GM12878 (cell line): ENCODE measurements at places on chromosomes 12 and 14.

- no peak for DNase-seq
Observed at GRCh38 chr12:26124446-26125399, at the start of gene BHLHE41. BHLHE41 (minus strand) TSS chr12:26125037; CDS start chr12:26124779, 258 bp downstream.

DNA sequence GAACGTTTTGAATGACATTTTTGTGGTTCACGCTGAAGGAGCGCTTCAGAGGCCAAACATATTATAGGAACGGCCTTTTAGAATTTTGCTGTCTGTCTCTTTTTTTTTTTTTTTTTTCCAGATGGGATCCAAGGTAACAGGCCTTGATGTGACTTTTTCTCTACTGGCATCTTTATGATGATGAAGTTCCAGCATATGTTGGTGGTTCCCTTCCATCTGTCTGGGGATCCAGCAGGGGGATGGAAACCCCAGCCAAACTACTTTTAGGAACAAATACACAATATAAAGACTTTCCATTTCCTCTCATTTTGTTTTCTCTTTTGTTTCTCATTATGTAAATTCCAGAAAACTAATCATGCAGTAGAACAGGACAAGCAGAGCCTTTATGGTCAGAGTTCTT is 239.3 kb upstream of the PRICKLE1 start:
- no peak for DNase-seq

DNA sequence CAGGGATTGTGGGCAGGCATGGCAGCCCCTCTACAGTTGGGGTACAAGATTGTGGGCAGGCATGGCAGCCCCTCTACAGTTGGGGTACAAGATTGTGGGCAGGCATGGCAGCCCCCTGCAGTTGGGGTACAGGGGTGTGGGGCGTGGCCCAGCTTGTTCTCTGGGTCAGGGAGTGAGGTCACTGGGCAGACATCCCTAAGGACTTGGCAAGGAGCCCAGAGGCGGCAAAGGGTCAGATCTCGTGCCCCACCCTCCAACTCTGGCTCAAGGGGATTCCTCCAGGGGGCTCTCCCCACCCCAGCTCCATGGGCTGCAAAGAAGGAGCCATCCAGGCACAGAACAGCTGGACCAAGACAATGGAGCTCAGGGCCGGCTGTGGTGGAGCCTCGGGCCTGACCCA is 25.8 kb upstream of the NUDT14 start:
- DNase-seq: no peak

- no peak for DNase-seq
Observed at GRCh38 chr14:77217551-77217950, 36.0 kb downstream of the TMEM63C start.

GRCh38 chr14:20614038-20614840 is 23.1 kb upstream of the RNASE12 start:
- DNase-seq: no peak

GRCh38 chr12:90268574-90268973 is 559.9 kb upstream of the ATP2B1 start:
- DNase-seq: no peak

DNA sequence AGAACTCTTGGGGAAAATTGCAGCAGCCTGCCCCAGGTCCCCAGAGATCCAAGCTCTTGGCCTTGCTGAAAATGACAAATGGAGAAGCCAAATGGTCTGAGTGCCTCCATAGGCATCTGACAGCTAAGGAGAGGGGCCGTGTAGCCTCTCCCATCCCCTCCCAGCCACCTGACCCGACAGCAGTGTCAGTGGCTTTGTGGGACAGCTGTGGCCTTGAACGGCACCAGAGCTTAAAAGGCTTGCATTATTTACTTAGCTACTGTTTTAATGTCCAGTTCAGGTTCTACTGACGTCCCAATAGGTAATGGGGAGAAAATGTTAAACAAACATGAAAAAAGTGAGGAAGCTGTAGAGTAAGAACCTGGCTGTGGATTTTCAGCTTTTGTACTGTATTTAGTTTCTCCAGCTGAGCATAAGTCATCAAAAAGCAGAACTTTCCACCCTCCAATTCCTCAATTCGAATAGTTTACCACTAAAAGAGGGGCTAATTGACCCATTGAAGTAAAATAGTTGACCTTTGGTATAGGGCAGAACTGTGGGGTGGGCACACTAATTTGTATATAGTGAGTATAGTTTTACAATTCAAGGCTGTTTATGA is 50.0 kb downstream of the FOS start:
- DNase-seq: no peak

GRCh38 chr14:24436355-24437019 is 6.1 kb downstream of the SDR39U1 start:
- no peak for DNase-seq

- DNase-seq: no peak
Observed at GRCh38 chr12:115423546-115423987, 739.6 kb upstream of the TBX3 start.

- DNase-seq: no peak
Observed at GRCh38 chr14:101065696-101066694, 162.5 kb upstream of the RTL1 start.

GRCh38 chr14:23517650-23518326 is 33.8 kb downstream of the ZFHX2 start:
- no peak for DNase-seq

- no peak for DNase-seq
Observed at GRCh38 chr12:62762645-62763044, 172.3 kb downstream of the PPM1H start.

DNA sequence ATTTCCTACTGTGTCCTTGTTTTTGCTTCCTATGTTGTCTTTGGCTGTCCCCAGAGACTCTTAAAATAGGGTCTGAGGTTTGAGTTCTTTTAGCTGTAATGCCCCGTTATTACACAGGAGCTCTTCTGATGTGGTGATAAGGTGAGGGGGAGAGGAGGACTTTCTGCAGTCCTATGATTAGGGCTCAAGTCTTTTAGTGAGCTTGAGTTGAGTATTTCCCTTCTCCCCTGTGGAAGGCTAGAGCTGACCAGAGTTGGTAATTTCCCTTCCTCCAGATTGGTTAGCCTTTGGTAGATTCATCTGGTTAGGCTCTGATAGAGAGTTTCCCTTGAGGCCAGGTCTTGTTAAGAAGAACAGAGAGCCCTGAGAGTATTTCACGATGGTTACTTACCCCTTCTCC is 4.3 kb upstream of the HIF1A start:
- no peak for DNase-seq

DNA sequence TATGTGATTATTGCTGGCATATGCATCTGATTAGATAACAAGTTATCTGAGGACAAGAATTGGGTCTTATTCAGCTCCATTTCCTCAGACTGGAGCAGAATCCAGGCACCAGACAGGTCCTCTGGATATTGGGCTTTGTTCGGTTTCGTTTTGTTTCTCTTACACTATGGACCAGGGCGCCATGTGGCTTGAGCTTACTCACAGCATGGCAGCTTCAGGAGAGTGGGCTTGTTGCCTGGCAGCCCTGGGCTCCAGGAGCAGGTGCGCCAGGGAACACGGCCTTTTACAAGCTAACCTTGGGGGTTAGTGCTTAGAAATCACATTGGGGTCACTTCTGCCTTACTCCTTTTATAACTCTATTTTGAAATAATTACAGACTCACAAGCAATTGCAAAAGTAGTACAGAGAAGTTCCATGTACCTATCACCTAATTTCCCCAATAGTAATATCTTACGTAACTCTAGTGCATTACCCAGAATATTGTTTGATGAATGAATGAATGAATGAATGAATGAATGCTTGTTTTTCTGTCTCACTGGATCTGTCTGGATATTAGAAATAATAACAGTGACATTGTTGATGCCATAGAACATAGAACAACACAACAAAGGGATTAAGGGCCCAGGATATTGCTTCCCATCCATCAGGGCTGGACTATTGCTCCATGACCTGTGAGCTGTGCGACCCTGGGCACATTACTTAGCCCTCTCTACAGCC is 39.0 kb downstream of the CMKLR1 start:
- no peak for DNase-seq

DNA sequence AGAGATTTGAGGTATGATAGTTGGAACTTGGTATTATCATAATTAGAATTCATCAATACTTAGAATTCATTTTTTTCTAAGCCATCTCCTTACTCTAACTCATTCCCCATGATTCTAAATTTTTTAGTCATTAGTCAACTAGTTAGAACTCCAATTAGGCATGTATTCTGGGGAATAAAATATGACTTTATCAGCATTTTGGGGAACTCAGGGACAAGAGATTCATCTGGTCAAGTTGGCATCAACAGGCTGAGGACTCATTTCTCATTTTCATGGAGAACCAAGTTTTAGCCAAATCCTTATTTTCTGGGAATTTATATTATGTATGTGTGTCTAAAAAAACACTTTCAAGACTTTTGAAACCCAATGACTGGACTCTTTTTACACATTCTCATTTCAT is 29.2 kb downstream of the DIP2B start:
- DNase-seq: no peak

GRCh38 chr12:131403676-131404075 is 307.2 kb upstream of the SFSWAP start:
- DNase-seq: no peak

GRCh38 chr14:98198385-98198784 is 1073.6 kb downstream of the BCL11B start:
- DNase-seq: no peak

GRCh38 chr12:67155863-67156262 is 113.3 kb upstream of the CAND1 start:
- DNase-seq: no peak
